ENCODE measurements at places on chromosomes 3 and 15. TPM values are rescaled to one million over a fixed set of nuclear protein-coding genes. Genes with fewer than 3 reads are reported as not detected.

- no peak for DNase-seq
These were observed 94.3 kb upstream of the AADACL2 start for GRCh38 chr3:151639418-151639740.

DNA sequence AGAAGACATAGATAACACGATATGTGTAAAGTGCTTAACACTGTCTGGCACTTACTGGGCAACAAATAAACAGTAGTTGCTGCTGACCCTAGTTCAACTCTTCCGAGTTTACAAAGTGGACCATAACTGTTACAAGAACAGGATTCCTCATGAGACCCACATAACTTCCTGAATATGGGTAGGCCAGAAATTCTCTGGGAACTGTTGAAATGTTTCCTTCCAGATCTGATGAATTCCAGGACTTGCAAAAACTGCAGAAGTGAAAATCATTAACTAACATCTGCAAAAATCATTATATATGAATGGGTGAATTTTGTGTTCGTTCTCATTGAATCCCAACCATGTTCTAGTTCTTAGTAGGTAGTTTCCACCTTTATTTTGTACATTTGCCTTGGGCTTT, 181.7 kb upstream of the MME start:
- no peak for DNase-seq

DNA sequence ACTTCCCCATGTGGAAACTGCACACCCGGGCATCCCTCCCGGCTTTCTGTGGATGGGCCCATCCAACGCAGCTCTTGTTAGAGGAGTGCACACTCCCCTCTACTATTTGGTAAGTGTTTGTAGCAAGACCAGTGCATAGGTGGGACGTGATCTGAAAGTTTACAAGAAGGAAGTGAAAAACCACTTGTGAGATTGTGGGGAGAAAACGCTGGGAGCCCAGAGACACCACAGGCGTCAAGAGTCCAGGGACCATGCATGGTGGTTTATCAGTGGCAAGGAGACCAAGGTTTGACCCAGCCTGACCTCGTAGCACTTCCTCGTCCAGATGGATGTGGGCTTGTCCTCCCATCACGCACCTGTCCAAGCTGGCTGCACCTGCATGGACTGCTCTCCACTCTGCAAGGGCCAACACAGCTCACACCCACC, 51.6 kb downstream of the ATP10A start:
- DNase-seq: no peak

GRCh38 chr15:36579792-36580431, 486 bp downstream of the CDIN1 start:
- no peak for DNase-seq

CPEB1 gene
- total RNA-seq: 0.50 TPM

CHL1 gene
- 0.97 TPM for total RNA-seq

ALPK3 gene
- 0.78 TPM for total RNA-seq

DNA sequence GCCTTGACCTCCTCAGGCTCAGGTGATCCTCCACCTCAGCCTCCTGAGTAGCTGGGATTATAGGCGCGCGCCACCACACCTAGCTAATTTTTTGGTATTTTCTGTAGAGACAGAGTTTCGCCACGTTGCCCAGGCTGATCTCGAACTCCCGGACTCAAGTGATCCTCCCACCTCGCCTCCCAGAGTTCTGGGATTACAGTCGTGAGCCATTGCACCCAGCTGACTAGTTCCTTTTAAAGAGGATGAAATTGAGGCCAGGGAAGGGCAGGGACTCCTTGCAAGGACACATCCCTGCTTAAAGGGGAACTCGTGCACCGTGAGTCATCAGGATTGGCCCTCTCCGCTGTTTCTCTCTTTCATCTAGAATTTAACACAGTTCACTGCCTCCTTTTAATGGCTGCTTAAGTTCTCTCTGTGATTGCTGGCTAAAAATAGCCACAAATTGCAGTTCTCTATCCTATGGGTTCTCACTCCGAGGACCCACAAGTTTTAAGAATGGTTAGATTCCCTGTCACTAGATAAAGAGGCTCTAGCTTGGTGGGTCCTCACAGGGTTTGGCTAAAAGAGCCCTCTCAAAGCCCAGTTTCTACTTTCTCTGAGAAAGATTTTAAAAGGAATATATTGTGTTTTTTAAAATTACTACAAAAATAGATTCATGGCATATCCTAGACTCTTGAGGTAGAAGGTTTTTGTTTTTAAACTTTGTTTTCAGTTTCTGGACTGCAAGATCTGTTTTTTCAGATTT, 1.4 kb downstream of the CRTAP start:
- DNase-seq: no peak

DNA sequence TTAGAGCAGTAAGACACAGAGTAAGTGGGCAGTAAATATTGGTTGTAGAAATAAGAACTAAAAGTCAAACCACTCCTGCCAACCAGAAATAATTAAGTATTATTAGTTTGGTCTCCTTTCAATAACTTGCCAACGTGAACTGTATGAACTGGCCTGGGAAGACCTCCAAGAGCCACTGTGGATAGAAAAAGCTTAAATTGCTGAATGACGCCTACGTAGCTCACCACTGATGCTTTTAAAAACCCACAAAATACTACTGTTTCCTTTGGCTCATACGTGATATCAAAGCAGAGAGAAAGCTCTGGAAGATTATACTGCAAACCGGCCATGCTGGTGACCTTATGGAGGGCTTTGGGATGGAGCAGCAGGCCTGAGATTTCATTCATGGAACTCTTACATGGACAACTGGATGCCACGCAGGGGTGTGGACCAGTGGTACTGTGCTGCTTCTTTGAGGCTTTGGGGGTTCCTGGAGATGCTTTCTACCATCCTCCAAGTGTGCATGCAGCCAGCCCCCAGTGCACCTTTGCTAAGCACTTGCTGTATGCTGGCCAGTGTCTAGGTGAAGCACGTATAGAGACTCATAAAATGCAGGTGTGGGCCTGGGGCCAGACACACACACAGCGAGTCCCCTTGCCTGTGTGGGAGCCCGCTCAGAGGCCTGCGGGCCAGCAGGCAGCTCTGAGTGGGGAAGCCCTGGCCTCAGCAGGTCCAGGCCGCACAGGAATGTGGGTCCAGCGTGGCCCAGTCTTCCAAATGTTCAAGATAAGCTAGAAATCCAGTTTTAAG, 66.8 kb downstream of the ABTB1 start:
- no peak for DNase-seq

TMC3 gene
- not detected for total RNA-seq

GRCh38 chr3:74897006-74897405, 282.5 kb upstream of the CNTN3 start:
- no peak for DNase-seq

PEX5L gene
- not detected for total RNA-seq

- DNase-seq: no peak
These were observed 6.5 kb downstream of the CHRNB4 start for GRCh38 chr15:78634210-78635145.

RTP3 gene
- total RNA-seq: not detected

HGD gene
- 19.1 TPM for total RNA-seq

GRCh38 chr3:134033315-134033996, 3.7 kb upstream of the SLCO2A1 start:
- DNase-seq: no peak

- no peak for DNase-seq
These were observed 2.4 kb downstream of the GCHFR start for GRCh38 chr15:40766194-40766815.

GRCh38 chr3:109963831-109964230, 626.5 kb upstream of the DPPA4 start:
- DNase-seq: no peak

DNA sequence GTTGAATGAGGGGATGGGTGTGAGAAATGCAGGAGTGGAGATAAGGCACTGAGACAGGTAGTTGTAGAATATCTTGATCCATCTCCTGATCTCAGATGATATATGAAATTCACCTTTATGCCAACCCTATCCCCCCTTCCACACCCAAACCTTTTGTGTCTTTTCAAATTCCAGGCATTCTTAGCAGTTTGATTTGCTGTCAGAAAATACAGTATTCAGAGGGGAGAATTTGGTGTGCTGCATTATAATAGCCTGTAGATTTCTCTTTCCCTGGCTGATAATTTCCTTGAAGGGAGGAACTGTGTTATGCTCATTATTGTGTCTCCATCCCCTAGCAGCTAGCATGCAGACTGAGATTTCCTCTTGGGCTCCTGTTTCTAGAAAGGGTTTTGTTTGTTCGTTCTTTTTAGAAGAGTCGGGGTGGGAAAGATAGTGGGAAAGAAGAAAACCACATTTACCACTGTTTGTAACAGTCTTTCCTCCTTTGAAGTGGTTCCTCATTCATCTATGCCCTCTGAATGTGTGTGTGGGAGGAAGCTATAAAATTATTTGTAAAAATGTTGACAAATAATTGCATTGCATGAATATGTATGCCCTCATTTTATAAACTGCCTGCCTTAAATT, 373.4 kb downstream of the DIPK2A start:
- no peak for DNase-seq

DNA sequence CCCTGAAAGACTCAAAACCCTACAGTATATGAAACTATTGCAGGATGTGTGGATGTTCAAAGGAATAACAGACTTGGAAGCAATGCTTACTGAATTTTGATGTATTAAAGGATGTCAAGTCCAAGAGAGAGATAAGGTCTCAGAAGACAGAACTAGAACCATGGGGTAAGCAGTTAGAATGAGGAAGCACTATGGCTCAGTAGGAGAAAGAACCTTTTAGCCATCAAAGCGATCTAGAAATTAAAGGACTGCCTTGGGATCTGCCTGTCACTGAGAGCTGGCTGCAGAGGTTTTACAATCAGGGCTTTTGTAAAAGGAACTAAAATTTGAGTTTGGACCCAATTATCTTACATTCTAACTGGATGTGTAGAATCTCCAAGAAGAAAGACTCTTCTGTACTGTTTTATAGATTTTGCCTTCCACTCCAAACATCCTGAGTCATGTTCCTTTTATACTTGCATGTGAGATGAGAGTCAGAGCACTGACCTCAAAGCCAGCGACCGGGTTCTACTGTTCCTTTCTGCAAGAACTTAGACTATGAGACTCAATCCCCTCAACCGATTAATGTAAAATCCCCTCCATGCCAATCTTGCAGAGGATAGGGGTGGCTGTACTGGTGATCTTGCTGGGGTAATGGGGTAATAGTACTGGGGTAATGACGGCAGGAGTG, 412.3 kb upstream of the TPRG1 start:
- DNase-seq: no peak

Measured in T-helper 17 cell (primary cell).